ENCODE measurements at places on chromosomes 1 and 21.

DNA sequence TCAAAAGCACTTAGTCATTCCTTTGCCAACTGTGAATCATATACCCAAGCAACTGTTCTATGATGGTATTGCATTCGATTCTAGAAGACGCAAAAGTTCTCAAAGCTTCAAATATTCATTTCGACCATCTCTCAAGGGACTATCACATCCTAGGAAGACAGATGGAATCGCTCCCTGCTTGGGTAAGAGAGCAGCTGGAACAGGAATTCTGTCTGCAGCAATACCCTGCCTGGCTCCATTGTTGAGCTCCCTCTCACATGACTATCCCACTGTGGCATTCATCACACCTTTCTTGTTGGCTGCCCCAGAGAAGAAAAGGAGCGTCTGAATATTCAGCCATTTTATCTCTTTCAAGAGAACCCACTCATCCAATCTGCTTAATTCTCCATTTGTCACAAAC lies 397.7 kb downstream of the NTNG1 start:
- DNase-seq: no peak

- DNase-seq: no peak
Observed at GRCh38 chr1:210438928-210439841, 110.5 kb downstream of the HHAT start.

- no peak for DNase-seq
Observed at GRCh38 chr1:175683491-175684298, 59.7 kb downstream of the TNR start.

GRCh38 chr1:107135463-107135862 lies 5.4 kb upstream of the NTNG1 start:
- peak; percentile 17 for DNase-seq

DNA sequence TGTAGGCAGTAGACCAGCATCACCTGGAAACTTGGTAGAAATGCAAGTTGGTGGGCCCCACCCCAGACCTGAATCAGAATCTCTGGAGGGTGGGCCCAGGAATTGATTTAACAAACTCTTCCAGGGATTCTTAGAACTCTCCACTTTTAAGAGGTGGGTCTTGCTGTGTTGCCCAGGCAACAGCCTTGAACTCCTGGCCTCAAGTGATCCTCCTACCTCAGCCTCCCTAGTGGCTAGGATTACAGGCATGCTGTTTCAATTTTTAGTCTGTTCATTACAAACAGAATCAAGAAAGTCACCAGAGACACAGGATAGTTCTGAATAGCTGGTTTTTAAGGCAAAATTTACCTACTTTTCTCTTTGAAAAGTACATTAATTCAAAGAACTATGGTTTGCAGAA lies 31.2 kb downstream of the NCF2 start:
- DNase-seq: no peak

- peak; percentile 8 for DNase-seq
Observed at GRCh38 chr1:15515022-15515663, 8.9 kb downstream of the CASP9 start.

DNA sequence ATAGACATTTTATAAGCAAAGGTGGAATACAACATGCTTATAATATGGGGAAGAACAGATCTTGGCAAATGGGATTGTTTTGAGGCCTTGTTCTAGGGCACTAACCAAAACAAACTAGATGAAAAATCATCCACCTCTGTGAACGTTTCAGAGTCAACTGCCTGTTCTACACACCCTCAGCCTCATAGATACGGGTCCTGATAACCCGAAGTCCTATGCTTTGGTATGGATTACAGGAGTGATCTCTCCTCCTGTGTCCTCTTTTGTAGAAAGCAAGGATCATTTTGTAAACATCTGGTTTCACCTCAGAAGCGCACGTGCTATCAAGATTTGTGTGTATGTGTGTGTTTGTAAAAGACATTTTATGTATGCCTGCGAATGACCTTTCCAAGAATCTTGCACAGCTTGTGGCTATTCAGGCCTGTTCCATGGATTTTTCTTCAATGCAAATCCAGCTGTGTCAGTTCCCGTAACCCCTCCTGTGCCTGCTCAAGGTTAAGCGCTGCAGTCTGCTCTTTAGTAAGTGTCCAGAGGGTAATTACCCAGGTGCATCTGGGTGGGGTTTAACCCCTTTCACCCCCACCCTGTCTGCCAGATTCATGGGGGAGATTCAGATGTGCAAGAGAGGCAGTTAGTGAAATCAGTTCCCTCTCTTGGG lies 132.4 kb downstream of the ROR1 start:
- no peak for DNase-seq

DNA sequence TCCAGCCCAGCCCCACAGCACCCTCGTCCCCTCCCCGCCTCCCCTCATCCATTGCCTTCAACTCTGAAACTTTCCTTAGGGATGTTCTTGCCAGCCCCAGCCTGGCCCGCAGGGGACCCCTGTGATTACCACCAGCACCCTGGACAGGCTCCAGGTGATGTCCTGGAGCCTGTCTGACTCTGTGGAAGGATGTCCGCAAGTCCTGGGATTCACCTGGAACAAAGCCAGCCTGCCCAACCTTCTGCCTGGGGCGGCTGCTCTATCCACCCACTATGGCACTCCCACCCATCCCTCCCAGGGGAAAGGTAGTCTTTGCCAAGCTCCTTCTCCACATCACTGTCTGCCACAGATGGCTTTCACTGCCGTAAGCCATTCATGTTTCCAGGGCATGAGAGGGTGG lies 24.4 kb upstream of the PTPRF start:
- no peak for DNase-seq
